ENCODE measurements at places on chromosomes 6 and 20. TPM values are rescaled to one million over a fixed set of nuclear protein-coding genes. Genes with fewer than 3 reads are reported as not detected.

FRK gene
- 2.2 TPM for polyA plus RNA-seq

ULBP1 gene
- polyA plus RNA-seq: 0.32 TPM

SKIC2 gene
- polyA plus RNA-seq: 67.4 TPM

KHDRBS2 gene
- not detected for polyA plus RNA-seq

WASF1 gene
- 1.2 TPM for polyA plus RNA-seq

TAGAP gene
- 0.28 TPM for polyA plus RNA-seq

RNF182 gene
- not detected for polyA plus RNA-seq

LHFPL5 gene
- polyA plus RNA-seq: not detected

MAS1 gene
- polyA plus RNA-seq: not detected

SMIM26 gene
- 145 TPM for polyA plus RNA-seq

OPRM1 gene
- polyA plus RNA-seq: not detected

EEF1A2 gene
- polyA plus RNA-seq: 881 TPM

SAPCD1 gene
- polyA plus RNA-seq: 1.9 TPM

DEFB127 gene
- not detected for polyA plus RNA-seq

VWA7 gene
- polyA plus RNA-seq: 6.6 TPM

LYRM4 gene
- 23.2 TPM for polyA plus RNA-seq

FOXQ1 gene
- polyA plus RNA-seq: not detected

PRPH2 gene
- polyA plus RNA-seq: 0.51 TPM

PBOV1 gene
- polyA plus RNA-seq: not detected

WFDC12 gene
- polyA plus RNA-seq: not detected
